ENCODE measurements at places on chromosomes 2 and 18.

- no peak for DNase-seq
These were observed 6.1 kb downstream of the ARPC2 start for GRCh38 chr2:218223046-218223445.

DNA sequence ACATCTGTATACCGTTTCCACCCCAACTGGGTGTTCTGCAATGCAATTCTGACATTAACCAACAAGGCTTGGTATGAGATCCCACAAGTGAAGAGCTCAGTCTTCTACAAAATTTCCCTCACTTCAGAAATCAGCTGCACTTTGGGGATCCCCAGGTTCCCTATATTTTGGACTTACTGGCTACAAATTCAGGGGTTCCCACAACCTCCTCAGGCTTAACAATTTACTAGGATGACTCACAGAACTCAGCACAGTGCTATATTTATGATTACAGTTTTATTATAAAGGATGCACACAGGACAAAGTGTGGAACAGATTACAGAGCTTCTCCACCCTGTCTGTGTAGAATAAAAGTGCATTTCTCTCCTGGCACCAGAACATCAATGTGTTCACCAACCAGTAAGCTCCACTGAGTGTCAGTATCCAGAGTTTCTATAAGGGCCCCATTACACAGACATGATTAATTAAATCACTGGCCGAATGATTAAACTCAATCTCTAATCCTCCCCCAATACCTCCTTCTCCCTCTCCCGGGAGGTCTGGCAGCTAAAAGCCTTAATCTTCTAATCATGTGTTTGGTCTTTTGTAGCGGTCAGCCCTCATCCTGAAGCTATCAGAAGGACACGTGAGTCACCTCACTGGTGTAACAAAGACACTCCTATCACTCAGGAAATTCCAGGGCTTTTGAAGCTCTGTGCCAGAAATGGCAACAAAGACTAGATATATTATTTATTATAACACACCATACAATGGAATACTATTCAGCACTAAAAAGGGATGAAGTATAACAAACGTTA, 84.6 kb downstream of the SLC66A3 start:
- DNase-seq, result no peak

GRCh38 chr18:64273724-64274123, 124.8 kb upstream of the LINC00305 start:
- no peak for DNase-seq

GRCh38 chr2:133952420-133952819, 301.5 kb upstream of the MGAT5 start:
- DNase-seq, result no peak

- DNase-seq, result no peak
These were observed 163.1 kb upstream of the RGPD4 start for GRCh38 chr2:107663632-107664031.

- DNase-seq, result no peak
These were observed 14.9 kb downstream of the RAB6D start for GRCh38 chr2:131349021-131349420.

- DNase-seq, result no peak
These were observed 261.7 kb upstream of the FIGN start for GRCh38 chr2:163997466-163997865.

DNA sequence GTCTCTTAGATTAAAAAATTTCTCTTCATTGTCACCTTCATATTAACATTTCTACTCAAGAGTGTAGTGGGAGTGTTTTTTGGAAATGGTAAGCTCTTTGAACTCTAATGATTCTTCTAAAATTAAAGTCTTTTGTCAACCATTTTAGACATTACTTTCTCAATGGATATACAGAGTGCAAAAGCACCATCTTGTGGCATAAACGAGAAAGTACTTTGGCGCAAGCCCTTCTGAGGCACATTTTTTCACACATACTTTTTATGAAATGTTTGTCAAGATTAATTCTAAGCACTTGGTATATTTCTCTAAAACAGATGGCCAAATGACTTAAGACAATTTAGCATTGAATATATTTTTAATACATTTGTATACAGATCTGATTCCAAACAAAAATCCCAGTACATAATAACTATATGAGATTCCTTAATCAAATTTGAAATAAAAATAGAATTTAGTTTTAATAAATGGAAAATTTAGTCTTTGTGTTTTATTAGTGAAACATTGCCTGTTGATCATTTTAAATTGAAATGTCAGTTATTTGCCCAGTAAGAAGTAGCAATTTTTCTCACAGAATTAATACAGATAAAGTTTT, 63.3 kb upstream of the GALNT5 start:
- DNase-seq, result no peak

DNA sequence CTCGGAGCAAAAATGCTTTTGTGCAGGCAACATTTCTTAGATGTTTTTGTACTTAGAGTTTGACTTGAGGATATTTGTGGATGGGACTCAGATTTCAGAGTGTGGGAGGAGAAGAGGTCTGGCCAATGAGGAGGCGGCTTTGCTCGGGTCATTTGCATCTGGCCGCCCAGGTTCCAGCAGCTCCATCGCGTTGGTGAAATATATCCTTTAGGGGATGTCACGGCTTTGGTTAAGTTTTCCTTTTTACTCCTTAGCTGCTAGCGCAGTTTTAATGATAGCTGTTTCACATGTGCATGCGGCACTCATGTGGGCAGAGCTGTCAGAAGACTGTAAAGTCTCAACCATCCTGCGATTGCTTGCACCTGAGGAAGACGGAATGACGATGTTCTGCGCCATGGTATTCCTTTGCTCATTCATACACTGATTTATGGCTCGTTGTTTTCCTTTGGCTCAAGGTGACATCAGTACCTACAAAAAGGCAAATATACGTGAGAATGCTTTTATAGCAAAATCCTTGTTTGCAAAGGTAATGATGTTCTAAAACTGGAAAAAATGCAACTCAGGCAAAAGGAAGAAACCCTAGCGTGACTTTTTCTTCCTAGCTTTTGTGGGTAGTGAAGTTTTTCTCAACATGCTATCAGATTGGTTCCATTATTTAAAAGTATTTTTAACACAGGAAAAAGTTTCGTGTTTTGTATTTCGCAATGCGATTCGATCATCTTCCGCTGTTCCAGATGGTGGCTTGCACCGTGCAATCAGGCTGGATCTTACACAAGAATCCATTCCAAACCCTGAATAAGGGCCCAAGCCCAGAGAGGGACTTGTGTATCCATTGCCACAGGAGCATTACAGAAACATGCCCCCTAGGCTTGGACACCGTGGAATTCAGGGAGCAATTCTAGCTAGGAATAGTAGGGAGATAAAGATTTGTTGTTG, 70.5 kb upstream of the ZNF516 start:
- no peak for DNase-seq

- no peak for DNase-seq
These were observed 94.7 kb downstream of the BIN1 start for GRCh38 chr2:127012215-127012614.

- no peak for DNase-seq
These were observed 93.2 kb upstream of the PKDCC start for GRCh38 chr2:41954304-41955291.
